ENCODE measurements at places on chromosomes 6 and 20.
A peak's percentile ranks its signal among the peaks of the same experiment; 100 is the strongest.

- no peak for DNase-seq
These were observed 17.1 kb downstream of the TTLL2 start for GRCh38 chr6:167341665-167342655.

DNA sequence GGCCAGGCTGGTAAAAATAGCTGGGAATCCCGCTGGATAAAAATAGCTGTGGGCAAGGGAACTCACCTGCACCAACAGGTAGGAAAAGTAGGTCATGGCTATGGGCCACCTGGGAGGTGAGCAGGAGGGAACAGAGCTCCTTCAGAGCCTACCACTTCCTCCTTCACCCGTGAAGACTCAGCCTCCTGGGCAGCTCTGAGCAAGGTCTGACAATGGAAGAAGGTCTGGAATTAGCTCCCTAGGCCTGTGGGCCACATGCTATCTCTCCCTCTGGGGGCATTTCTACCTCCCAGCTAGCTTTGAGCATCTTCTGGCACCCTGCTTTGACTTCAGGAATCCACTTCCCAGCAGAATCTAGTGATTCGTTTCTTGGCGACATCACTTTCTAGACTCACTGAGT lies 153.9 kb downstream of the MRPL14 start:
- no peak for DNase-seq

DNA sequence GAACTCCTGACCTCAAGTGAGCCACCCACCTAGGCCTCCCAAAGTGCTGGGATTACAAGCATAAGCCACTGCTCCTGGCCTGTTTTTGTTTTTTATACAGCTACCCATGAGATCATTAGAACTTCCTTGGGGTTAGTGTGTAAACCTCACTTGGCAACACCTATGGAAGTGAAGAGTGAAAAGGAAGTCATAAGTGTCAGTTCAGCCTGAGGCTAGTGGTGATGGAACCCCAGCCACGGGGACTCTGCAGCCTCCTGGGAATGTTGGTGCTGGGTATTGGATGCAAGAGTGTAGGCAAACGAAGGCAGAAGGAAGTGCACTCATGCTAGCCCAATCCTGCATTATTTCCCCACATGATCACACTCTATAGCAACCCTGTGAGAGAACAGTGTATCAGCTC lies 33.6 kb upstream of the FUCA2 start:
- no peak for DNase-seq

GRCh38 chr6:134669485-134669884 lies 280.4 kb downstream of the ALDH8A1 start:
- no peak for DNase-seq

DNA sequence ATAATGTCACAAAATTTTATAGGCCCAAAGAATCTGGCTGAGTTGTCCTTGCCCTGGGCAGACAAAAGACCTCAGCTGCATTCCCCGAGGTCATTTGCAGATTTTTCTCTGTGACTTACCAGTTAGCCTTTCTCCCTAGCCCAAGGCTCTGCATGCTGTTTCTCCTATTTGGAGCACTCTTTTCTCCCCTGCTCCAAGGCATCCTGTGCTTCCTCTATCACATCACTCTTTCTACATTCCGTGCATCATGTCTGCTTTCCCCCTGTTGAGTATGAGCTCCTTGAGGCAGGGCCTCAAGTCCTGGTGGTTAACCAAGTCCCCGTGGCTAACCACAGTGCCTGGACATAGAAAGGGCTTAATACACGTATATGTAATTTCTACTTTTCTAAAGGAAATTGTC lies 593 bp upstream of the GSTA3 start:
- no peak for DNase-seq

GRCh38 chr6:145318952-145319351 lies 416.4 kb downstream of the EPM2A start:
- DNase-seq, result no peak

- no peak for DNase-seq
These were observed 182.7 kb downstream of the KHDRBS2 start for GRCh38 chr6:62103186-62103859.

DNA sequence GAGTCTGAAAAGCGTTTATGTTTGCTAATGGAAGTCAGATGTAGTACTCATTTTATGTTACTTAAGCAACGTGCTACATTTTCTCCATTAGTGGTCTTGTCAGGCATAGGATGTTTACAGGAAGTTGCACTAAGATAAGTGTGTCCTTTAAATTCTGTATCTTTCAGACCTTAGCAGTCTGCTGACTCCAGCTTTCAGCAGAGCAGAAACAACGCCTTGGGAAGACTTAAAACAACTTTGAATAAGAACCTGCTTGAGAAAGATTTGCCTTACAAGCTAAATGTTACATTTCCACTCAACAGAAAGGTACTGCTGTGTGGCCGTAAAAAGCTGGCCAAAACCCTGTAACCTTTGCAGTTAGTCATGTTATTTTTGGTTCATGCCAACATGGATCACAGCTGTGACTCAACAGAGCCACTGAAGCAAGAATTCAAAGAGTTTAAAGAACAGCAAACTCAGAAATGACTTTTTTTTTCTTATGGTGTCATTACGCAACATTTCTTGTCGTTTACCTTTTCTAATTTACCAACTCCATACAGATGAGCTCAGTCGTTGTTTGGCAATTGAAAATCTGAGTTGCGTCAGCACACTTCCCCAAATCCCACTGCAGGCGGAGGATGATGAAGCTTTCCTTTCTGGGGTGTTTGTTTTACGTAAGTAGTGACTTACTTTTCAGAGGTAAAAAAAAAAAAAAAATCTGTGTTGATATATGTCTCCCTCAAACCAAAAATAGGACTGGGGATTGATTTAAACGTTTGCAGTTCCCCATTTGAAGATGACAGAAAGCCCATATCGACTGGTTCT lies 27.9 kb upstream of the BMP6 start:
- DNase-seq, result no peak

DNA sequence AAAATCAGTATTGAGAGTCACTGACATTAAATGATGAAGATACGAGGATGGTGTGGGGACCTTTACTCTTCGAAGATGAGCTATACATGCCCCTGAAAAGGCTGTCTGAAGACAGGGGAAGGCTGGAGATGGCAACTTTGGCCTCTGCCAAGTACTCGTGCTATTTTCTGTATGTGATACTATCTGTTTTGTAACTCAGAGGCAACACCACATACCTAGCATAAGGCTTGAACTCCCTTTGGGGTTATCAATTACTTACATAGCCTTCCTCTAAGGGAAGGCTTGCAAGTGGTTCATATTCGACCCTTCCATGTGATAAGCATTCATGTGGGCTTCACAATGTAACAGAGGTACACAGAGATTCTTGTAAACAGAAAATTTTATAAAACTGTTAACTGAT lies 68.7 kb upstream of the FBXO30 start:
- no peak for DNase-seq

GRCh38 chr20:34834459-34834893 lies 9.0 kb upstream of the NCOA6 start:
- DNase-seq, result peak; percentile 28

DNA sequence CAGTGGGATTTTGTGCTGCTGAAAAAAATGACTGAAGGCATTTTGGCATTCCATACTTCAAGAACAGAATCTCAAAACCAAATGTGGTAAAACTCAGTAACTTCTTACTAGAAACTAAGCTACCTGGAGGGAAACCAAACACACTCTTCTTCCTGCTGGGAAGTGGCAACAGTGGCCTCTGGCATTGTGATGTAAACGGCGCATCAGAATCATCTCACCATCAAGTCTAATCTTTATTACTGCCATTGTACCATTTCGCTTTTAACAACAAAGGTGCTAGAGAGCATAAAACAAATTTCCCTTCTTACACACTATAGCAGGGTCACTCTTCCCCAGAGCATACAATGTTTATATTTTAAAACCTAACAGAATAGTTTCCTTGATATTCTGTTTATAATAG lies 101.6 kb upstream of the CEP162 start:
- DNase-seq, result no peak

GRCh38 chr6:113184736-113185135 lies 672.4 kb upstream of the MARCKS start:
- no peak for DNase-seq

GRCh38 chr6:10404799-10405512 lies 9.9 kb downstream of the TFAP2A start:
- no peak for DNase-seq

DNA sequence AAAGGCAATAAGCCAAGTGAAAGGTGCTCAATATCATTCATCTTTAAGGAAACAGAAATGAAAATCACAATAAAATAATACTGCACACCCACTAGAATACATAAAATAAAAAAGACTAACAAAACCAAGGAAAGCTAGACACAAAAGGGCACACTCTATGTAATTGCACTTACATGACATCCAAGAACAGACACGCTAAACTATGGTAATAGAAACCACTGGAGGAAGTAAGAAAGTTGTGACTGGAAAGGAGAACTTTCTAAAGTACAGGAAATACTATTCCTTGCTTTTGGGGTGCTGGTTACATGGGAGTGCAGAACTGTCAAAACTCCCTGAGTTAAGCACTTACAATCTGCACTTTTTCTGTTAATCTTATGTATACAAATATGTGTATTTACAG lies 253.7 kb upstream of the RUNX2 start:
- DNase-seq, result no peak

GRCh38 chr6:71649915-71650314 lies 236.4 kb upstream of the RIMS1 start:
- no peak for DNase-seq

DNA sequence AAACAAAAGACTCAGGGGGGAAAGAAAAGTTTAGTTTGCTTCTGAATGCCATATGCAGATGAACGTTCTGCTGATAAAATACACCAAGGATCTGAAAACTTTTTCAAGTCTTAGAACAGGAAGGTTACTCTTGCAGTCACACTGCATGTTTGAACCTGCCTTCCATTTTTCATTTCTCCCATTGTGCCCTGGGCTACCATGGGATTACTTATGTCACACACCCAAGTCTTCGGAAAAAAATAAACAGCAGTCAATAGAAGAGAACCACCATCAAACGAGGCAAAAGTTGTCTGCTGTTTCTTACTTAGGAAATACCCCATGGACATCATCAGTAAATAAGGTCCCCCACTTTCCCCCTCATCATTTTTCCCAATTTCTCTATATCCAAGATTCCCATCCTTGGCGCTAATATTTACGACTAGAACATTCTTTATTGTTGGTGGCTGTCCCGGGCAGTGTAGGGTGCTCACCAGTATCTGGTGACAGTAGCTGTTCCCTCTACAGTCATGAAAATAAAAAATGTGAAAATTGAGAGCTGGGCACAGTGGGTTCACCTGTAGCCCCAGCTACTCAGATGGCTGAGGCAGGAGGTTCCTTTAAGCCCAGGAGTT lies 202.5 kb downstream of the BCAS1 start:
- no peak for DNase-seq

DNA sequence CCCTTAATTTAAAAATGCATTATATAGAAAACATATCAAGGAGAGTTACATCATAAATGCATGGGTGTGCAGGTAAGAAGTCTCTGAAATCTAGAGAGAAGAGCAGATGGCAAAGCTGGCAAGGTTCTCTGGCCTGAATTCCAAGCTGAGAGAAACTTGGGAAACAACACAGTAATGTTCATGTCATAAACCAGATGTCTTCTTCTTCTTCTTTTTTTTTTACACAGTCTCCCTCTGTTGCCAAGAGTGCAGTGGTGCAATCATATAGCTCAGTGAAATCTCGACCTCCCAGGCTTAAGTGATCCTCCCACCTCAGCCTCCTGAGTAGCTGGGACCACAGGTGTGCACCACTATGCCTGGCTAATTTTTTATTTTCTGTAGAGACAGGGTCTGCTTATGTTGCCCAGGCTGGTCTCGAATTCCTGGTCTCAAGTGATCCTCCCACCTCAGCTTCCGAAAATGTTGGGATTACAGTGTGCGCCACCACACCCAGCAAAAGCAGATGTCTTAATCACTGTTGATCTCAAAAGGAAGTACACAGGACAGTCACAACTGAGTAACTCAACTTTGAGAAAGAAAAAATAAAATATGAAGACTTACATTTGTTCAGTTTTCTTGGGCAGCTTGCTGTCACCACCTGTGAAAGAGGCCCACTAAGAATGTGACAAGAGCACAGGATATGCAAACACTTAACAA lies 77.3 kb downstream of the DNAAF9 start:
- no peak for DNase-seq

DNA sequence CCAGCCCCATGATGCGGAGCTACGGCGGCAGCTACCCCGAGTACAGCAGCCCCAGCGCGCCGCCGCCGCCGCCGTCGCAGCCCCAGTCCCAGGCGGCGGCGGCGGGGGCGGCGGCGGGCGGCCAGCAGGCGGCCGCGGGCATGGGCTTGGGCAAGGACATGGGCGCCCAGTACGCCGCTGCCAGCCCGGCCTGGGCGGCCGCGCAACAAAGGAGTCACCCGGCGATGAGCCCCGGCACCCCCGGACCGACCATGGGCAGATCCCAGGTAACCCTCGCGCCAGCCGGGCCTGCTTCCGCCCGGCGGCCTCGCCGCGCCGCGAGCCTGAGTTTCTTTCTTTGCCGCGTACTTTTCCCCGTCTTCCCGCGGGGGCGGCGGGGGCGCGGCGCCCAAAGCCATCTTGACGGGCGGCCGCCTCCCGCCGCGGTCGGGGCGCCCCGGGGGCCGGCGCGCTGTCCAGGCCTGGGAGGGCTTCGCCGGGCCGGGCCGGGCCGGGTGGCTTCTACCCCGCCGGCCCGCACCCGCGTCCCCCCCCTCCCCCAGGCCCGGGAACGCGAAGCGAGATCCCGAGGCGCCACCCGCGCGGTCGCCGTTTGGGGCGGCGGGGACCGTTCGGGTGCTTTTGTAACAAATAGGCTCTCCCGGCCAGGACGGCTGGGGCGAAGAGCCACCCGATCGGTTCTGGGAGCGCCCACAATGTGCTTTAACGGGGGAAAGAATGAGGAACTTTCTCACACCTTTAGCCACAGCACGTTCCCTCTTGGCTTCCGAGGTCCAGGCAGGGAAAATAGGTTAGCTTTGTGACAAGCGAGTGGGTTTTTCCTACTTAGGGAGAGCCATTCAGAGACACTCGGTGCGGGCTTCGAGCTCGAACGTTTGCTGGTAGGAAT lies 2.3 kb downstream of the ARID1B start:
- peak; percentile 47 for DNase-seq

All from germinal center (tissue), 1 donor.